ENCODE measurements at places on chromosomes 3 and 15.

DNA sequence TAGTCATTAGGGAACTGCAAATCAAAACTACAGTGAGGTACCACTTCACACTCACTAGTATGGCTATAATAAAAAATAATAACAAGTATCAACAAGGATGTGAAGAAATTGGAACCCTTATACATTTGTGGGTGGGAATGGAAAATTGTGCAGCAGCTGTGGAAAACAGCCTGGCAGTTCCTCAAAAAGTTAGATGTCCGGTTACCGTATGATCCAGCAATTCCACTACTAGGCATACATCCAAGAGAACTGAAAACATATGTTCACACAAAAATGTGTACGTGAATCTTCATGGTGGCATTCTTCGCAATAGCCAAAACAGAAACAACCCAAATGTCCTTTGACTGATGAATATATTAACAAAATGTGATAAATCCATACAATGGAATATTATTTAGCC is 187.9 kb upstream of the LYSMD4 start:
- DNase-seq, result no peak

DNA sequence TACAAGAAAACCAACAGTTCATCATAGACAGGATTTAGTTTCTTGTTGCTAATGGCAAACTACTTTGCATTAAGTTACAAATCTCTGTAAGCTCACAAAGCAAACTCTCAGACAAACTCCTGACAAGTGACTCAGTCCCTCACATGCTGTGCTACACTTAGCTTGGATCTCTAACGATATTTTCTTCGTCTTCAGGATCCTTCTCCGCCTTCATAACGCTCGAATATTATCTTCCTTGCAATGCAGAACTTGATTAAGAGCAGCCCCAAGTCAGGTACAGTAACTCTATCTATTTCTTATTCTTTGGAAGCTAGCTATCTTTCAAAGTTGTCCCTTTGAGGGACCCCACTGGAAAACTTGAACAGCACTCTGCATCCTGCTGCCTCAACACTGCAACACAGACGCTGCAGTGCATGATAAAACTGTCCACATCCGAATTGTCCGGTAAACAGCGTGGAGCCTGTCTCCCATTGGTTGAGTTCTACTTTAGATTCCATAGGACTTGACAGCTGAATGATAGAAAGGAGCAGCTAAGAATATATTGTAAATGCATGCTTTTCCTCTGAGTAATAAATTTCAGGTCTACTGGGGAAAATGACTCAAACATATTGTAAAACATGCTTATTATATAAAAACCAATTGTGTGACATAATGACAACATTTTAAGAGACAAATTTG is 61.3 kb downstream of the UACA start:
- no peak for DNase-seq

DNA sequence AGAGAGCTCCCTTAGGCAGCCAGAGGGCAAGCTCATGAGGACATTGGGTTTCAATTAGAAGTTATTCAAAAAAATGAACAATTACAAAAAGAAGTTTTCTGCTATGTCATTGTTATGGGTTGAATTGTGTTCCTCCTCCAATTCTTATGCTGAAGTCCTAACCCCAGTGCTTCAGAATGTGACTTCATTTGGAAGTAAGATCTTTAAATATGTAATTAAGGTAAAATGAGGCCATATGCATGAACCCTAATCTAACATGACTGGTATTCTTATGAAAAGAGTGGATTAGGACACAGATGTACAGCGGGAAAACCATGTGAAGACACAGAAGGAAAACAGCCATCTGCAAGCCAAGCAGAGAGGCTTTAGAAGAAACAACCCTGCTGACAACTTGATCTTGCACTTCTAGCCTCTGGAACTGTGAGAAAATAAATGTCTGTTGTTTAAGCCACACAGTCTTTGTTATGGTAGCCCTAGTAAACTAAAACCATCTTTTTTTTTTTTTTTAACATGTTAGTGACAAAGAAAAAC is 929.6 kb downstream of the EPHA3 start:
- DNase-seq, result no peak

DNA sequence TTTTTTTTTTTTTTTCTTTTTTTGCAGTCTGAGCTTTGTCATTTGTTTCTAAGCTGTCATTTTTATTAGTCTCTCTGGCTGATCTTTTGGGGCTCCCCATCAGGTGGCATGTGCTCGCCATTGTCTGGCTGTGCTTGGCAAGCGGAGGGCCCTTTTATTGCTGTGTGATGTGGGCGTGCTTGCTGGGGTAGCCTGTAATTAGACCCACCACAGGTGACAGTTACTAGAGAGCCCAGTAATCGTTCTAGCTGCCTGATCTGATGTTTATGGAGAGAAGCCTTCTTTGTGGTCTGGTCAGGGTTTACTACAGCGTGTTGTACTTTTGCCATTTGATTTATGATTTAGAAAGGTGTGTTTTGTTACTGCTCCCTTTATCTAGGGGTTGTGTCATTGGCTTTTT is 179.9 kb downstream of the MCTP2 start:
- no peak for DNase-seq

DNA sequence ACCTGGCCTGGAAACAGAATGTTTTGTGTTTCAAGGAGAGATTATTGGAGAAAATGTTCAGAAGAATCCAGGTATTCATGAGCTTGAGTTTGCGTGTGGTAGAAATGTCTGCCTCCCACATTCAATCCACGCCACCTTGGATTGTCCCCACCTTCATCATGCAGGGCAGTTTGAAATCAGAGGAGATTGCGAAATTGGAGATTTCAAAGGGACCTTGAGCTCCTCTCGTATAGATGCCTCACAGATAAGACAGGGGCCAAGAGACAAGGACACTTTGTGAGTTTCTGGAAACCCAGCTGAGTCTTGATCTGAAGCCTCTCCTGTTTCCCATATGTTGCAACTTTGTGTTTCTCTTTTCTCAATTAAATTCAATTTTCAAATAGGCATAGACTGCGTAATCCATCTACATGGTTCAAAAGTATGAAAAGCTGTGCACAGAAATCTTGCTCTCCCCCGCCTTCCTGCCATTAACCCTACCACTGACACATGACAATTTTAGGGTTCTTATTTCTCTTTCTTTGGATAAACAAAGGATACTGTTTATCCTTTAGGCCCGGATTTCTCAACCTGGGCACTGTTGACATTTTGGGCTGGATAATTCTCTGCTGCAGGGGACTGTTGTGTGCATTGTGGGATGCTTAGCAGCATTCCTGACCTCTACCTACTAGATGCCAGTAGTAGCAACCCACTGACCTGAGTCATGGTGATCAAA is 53.8 kb downstream of the CMTM8 start:
- no peak for DNase-seq

Data from esophagus squamous epithelium (tissue), 5 donors.